Stimulated activated CD4-positive, alpha-beta T cell treated with anti-CD3 and anti-CD28 coated beads, Interleukin-15, amount 100 ng/mL, for 1 hour (primary cell): ENCODE measurements at places on chromosomes 7 and 10.

DNA sequence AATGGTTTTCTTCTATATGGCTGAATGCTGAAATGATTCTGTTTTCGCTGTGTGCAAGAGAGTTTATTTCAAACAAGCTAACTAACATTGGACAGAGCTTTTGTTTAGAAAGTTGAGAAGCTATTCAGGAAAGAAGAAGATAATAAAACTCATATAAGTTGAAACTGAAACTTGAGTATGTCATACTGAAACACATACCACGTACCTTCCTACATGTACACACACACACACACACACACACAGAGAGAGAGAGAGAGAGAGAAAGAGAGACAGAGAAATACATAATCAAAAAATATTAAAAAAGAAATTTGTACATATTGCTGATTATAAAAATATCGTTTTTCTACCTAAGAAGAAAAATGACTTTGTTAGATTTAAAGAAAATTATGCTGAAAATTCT is 561.9 kb upstream of the KCND2 start:
- no peak for DNase-seq

GRCh38 chr7:3188946-3189345 is 112.1 kb upstream of the SDK1 start:
- no peak for DNase-seq

- no peak for DNase-seq
Measured at GRCh38 chr10:14389981-14390590, 59.4 kb upstream of the FRMD4A start.

GRCh38 chr10:88312855-88313254 is 270.3 kb downstream of the RNLS start:
- no peak for DNase-seq

- DNase-seq: no peak
Measured at GRCh38 chr10:124592736-124593430, 131.3 kb downstream of the LHPP start.

DNA sequence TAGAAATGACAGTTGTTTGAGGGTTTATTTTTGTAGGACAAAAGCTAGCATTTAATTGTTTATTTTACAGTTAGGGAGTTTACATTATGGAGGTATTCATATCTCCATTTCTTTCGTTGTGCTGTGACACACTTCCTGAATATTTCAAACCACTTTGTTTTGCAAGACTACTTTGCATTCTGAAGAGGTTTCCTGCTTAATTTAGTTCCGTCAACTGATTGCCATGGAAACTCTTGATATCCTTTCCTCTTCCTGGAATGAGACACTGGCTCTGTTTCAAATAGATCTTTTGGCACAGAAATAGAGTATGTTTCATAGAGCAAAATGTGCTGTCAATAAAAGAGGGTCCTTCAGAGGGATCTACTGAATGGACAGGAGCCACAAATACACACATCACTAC is 159.5 kb upstream of the AGR3 start:
- no peak for DNase-seq

- DNase-seq: no peak
Measured at GRCh38 chr10:131090761-131091661, 220.5 kb downstream of the TCERG1L start.

DNA sequence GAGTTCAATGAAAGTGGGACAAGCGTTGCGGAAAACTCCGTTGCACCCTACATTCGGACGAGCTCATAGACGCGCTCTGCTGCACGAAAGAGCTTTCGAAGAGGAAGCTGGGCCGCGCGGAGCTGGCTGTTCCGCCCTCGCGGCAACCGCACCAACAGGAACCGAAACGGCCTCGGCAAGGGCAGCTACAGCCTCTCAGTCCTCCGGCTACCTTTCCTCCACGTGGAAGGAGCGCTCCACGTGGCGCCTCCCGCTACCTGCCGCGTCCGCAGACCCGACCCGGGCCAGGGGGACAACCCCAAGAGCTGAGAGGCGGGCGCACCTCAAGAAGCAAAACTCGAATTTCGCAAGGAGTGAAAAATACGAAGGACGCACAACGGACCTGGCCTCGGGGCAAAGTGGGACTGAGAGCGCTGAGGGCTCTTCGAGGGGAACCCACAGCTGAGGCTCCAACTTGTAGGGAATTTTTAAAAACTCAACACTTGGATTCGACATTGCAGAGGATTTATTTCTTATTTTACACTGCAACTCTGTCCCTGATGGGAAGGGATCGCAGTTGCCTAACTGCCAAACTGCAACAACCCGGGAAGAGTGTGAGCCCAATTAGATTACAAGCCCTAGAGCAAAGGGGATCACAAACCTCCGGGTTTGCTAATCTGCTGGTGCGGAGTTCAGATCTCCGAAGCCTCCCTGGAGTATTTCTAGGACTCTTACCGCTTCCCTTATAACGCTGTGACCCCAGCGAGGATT is 1.4 kb downstream of the HPSE2 start:
- DNase-seq: no peak

- DNase-seq: no peak
Measured at GRCh38 chr10:21364196-21365114, 161.0 kb downstream of the SKIDA1 start.

DNA sequence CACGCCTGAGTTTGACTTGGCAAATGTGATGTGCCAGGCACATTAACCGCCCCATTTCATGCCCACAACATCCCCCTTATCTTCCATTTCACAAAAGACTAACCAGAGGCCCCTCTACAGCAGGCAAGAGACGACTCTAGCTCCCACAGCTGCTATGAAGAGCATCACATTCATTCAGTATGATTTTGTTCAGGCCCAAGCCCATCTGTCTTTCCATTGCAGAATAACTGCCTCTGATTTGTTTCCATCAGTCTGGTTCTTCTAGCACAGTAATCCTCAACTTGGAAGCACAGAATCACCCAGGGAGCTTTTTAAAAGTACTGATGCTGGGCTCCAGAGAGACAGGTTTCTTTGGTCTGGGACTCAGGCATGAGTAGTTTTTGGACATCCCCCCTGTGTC is 169.7 kb downstream of the NEURL1 start:
- no peak for DNase-seq

GRCh38 chr7:56175771-56176170 is 59.6 kb upstream of the NUPR2 start:
- no peak for DNase-seq

DNA sequence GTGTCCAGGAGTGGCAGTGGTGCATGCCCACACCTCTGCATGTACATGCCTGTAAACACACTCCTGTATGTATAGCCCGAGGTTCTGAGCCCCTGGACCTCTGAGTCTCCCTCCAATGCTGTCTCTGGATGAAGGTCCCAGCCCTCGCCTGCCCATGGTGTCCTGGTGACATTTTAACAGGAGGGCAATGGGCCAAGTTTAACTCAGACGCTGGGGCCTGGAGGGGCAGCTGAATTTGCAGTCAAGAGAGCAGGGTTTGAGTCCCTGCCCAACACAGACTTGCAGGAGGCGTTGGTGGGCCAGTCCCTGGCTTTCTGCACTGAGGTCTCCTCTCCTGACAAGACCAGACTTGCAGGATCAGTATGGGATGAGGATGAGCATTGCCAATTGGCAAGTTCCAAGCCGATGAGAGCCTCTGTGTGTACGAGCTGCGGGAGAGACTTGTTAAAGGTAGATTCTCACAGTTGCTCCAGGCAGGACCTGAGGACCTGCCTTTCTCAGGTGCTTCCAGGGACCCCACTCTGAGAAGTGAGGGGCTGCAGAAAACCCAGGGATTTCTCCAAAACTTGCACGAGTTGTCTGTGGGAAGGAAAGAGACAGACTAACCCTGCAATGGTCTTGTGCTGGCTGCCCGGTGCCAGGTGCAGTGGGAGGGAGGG is 141.9 kb downstream of the ELFN1 start:
- no peak for DNase-seq

DNA sequence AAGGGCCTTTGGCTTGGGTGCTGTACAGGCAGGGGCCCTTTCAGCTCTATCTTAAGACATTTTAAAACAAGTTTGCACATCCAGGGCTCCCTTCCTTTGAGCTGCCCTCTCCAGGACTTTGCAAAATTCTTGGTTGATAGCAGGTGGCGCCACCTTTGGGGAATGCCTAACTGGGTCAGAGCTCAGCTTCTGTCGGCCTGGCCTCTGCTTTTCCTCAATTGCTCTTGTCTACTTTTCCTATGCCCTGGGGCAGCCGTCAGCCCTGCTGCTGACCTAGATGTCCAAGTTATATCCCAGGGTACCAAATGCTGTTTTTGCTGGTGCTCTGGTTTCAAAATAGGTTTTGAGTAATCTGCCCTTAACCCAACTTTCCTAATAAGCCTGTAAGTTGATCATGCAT is 65.8 kb downstream of the APBB1IP start:
- no peak for DNase-seq

- no peak for DNase-seq
Measured at GRCh38 chr10:96138102-96138501, 8.0 kb downstream of the ZNF518A start.

GRCh38 chr7:112420236-112420861 is 29.9 kb upstream of the IFRD1 start:
- DNase-seq: no peak

DNA sequence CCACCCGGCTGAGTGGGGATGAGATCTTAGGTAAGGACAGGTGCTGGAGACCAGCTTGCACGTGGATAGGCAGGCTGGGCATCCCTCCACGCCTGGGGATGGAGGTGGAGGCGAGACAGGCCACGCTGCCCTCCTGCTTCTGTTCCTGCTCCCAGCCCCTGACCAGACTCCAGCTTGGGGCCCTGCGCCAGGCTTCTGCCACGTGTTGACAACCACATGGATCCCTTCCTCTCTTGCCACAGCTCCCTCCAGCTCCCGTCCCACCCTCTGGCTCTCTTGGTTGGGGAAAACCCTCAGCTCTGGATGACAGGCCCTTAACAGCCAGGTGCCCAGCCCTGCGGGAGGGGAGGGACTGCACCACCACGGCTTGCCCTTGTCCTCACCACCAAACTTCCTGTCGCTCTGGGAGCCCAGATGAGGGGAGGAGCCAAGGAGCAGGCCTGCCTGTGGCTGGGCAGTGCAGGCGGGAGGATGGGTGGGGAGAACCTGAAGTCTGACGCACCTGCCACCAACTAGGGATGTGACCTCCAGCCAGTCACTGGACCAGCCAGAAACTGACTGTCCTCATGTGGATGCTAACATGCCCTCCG is 36.0 kb downstream of the KCNH2 start:
- peak; percentile 14 for DNase-seq

GRCh38 chr7:119256446-119257131 is 1016.4 kb upstream of the KCND2 start:
- no peak for DNase-seq

DNA sequence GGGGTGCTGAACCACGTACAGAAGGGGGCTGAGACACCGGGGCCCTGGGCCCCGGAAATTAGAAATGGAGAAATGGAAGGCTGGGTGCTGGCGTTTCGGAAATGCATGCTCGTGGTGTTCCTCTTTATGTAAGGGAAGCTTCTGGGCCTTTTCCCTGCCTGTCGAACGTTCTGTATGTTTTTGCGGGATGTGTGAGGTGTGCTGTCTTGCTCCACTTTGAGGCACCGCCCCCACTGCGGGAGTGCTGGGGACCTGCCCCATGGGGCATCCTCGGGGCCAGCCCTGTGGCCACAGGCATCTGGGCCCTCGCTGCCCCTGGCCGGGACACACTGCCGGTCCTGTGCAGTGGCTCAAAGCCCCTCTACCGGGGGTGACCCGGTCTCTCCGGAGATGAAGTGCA is 1.7 kb upstream of the VENTX start:
- no peak for DNase-seq

GRCh38 chr7:38244516-38244915 is 28.9 kb downstream of the TARP start:
- no peak for DNase-seq

DNA sequence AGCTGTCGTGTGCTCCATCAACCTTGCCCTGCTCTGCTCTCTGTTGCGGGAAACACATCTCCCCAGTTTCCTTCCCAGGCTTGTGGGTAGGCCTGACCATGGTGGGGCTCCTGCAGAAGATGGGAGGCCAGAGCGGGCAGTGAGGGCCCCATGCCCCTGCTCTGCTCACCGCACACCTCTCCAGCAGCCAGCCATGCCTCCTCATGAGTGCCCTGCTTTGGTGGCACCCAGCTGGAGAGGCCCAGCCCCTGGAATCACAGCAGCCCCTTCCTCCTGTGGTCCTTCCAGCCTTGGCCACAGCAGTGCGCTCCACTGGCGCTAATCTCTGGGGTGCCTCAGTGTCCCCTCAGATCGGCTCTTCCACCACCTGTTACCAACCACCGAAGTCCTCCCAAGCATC is 4.2 kb upstream of the OPN4 start:
- no peak for DNase-seq

DNA sequence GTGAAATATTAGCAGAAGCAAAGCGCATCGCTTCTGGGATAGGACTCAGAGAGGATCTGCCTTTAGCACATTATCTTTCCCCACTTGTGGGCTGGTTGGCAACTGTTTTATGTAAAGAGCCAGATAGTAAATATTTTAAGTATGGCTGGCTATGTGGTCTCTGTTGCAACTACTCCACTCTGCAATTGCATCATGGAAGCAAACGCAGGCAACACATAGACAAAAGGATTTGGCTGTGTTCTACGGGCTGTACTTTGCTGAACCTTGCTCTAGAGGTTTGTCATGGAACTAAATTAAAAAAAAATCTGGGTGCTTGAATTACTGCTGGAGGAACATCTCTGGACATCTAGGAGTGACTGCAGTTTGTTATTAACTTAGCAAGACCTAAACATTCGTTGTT is 307.8 kb upstream of the TPK1 start:
- DNase-seq: no peak

DNA sequence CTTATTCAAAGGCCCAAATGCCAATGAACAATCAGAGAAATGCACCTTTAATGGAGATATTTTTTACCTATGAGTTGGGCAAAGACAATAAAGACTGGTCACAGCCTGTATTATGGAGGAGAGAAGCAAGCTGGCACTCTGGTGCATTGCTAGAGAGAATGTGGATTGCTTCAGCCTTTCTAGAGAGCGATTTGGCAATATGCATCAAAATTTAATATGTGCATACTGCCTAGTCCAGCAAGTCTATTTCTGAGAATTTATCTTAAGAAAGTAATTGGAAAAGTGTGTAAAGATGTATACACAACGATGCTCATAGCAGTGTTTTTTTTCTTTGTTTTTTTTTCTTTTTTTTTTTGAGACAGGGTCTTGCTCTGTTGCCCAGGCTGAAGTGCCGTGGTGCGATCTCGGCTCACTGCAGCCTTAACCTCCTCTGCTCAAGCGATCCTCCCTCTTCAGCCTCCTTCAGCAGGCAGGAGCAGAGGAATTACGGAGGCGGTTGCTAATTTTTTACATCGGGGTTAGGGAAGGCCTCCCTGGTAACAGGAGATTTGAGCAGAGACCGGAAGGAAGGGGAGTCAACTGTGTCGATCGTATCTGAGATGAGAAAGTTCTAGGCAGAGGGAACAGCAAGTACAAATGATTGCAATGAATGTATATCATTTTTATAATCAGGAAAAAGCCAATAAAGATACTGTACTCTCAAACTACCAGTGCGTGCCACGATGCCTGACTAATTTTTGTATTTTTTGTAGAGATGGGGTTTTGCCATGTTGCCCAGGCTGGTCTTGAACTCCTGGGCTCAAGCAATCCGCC is 16.4 kb downstream of the KIAA1549 start:
- no peak for DNase-seq

DNA sequence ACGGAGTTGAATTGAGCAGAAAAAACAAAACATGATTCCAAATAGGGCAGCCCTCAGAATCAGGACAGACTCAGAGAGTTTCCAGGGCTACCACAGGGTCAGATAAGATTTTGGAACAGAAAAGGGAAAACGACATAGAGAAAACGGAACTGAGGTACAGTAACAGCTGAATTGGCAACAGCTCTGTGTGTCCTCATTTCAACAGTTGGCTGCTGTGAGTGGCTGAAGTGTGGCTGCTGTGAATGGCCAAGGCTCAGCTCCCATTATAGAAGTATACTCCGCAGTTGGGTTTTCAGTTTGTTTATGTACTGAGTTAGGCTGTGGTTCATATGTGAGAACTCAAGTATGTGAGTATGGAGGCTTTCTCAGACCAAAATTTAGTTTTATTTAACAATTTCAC is 32.0 kb downstream of the ANTXRL start:
- no peak for DNase-seq

GRCh38 chr10:6402349-6402709 is 177.7 kb downstream of the PRKCQ start:
- DNase-seq: no peak
